ENCODE measurements at places on chromosomes 11 and 22. TPM values are rescaled to one million over a fixed set of nuclear protein-coding genes. Genes with fewer than 3 reads are reported as not detected.

- no peak for DNase-seq
These were observed 101.1 kb upstream of the CRYBB3 start for GRCh38 chr22:25098445-25099081.

Gene SYT8
- 2.4 TPM for total RNA-seq

DNA sequence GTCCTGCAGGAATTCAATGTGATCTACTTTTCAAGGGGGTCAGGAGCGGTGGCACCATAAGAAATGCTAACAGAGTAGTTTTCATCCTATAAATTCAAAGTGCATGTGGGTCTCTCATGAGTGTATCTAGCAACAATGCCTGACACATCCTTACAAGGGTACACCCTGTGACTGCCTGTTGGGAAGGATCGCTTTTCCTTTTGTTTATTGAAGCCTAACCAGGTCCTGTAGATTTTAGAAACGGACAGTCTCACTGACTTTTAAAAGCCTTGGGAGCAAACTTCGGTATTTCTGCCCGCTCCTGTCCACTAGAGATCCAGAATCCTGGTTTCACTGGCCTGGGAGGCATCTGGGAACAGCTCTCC, 102.4 kb downstream of the MICAL2 start:
- no peak for DNase-seq

Gene TEX54
- not detected for total RNA-seq

GRCh38 chr11:86508604-86509587, 134.2 kb downstream of the CCDC81 start:
- DNase-seq = no peak

DNA sequence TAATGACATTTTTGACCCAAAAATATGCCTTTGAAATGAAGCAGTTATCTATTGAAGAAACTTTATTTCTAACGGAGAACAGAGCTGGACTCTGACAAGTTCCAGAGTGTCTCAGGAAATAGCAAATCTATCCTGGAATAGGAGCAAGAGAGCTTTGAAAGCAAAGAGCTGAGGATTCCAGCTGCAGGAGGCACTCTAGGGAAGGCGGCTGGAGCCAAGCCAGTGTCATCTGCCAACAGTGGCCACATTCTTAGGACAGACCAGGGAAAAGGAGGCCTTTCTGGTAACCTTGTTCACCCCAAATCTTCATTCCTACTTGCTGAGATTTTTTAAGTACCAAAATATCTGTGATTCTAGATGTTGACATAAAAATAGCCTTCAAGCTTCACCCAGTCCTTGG, 493.5 kb upstream of the B3GAT1 start:
- DNase-seq = no peak

DNA sequence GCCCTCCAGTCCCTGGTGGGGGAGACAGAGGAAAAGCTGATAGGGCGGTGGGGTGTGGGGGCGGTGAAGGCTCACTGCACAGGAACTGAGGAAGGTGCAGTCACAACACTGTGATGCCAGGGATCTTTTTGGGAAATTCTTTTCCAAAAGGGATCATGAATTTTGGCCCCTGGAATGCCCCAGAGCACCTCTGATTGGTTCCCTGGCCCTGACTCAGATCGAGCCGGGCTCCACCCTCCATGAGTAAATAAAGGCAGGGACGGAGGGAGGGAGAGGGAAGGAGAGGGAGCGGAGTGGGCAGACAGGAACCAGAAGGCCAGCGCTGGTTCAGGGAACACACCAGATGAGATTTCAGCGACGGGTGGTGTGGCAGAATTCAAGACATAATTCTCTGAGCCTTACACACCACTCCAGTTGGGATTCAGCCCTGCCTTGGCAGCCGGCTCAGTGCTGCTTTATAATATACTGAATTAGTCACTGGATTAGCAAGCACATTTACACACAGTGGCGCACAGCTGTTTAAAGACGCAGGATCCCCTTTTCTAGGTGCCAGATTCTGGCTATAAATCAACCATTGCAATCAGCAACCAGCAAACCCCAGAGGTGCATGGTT, 80.3 kb downstream of the ETS1 start:
- DNase-seq = peak; percentile 88

GRCh38 chr11:33162831-33163230, 1.6 kb upstream of the CSTF3 start:
- DNase-seq = no peak

- peak; percentile 84 for DNase-seq
These were observed 117.2 kb upstream of the IGLL5 start for GRCh38 chr22:22770280-22770871.

- peak; percentile 72 for DNase-seq
These were observed 73.3 kb upstream of the ZBED5 start for GRCh38 chr11:10930972-10931760.

DNA sequence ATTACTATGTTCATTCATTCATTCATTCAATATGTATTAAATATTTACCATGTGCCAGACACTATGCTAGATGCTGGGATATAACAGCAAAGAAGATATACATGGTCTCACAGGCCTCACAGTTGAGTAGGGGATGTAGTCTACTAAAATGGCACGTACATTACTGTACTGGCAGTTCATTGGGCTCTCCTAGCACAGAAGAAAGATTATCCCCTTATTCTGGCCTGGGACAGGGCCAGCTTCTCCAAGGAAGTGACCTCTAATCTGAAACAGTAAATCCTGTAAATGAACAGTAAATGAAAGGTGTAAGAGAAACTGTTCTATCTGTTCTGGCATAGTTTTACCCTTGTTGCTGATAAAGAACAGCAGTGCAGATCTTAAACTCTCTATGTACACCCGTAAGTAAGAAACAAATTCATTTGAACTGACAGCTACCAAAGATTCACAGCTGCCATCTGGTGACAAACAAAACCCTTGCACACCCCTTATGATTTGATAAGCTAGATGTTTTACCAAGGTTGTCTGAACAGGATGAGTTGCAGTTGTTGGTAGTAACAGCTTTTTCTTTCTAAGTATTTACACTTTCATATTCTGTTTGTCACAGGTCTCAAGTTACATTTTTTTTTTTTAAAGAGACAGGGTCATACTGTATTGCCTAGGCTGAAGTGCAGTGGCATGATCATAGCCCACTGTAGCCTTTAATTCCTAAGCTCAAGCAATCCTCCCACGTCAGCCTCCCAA, 263.1 kb downstream of the TMEM135 start:
- DNase-seq = no peak

Gene BTG4
- total RNA-seq = not detected

Gene TBX1
- total RNA-seq = 4.1 TPM

GRCh38 chr22:48979482-48979881, 848.2 kb downstream of the BRD1 start:
- DNase-seq = no peak

DNA sequence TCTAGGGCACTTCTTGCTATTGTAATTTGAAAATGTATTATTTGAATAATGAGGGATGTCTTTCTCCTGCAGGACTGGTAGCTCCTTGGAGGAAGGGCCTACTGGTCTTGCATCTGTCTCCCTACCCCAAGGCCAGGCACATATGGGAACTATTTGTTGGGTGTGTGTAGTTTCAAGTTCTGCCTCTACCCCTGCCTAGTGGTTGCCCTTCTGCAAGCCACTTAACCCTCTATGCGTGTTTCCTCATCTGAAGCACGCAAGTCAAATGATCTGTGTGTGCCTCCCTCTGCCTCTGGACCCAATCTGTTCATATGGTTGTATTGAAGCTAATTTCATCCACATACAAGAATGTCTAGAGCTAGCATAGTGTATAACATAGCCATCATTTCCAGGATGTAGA, 67.0 kb downstream of the WNT11 start:
- DNase-seq = no peak

DNA sequence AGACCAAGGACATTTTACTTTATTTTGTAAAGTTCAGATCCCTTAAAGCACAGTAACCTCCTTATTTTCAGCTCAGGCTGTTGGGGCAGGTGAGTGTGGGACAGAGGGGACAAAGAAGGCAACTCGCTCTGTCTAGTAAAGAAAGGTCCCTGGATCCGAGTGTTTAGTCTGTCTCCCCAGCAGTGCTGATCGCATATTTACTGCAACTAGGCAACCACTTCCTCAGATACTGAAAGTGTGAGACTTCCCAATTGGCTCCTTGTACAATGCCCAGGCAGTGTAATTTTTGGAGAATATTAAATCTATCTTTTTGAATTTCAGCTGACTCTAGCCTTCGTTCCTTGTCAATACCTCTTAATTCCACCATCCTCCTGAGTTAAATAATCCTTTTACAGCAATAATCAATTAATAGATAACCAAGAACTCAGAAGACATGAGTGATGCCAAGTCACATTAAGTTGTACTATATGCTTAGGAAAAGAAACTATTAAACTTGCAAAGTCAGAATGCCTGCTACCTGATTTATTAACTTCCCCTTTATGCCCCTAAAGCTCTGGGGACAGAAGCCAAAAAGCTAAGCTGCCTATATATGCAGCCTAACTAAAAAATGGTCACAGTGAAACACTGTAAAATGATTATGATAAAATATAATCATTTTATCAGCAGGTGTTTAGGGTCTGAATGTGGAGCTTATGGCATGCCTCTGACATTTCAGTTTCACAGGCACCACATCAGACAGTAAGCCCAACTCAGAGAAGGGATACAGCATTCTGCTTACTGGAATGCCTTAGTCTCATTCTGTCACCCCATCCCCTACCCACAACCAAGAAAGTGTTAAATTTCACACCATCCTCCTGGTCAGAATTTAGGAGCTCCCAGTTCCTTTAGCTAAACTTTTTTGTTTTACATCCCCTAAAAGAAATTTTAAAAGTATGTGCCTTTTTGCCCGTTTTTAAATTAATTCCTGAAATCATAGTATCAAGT, 138.7 kb downstream of the TRIM44 start:
- DNase-seq = no peak

DNA sequence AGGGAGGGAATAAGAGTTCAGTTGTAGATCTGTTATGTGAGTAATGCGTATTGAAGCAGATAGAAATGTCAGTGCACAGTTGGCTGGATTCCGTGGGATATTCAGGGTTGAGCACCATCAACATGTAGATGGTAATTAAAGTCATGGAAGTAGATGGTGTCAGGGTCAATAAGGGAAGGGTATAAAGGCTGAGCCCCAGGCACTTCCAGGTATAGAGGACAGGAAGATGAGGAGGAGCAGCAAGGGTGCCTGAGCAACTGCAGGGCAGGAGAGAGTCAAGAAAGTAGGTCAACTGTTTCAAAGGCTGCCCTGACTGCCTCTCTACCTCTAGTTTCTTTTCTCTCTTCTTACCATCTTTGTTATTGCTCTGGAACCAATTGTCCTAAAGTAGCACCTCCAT, 85.9 kb downstream of the MICAL2 start:
- no peak for DNase-seq

GRCh38 chr22:37848587-37849088, 581 bp upstream of the EIF3L start:
- no peak for DNase-seq

GRCh38 chr11:113193016-113193415, 121.4 kb upstream of the TTC12 start:
- DNase-seq = no peak

DNA sequence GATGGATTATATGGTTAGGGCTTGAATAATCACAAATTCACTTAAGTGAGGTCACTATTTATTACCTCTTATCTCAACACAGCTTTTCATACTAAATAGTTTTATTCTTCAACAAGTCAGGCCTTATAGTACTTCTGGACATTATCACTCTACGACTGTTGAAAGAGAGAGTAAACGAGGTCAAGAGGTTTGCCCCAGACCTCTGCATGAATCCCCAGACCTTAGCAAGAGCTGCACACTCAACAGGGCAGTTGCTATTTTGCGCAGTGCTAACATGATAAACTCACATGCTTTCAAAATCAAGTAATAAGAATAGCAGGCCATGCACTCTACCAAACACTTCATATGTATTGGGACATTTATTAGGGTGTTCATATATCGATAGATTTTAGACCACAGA, 60.5 kb downstream of the DDI1 start:
- DNase-seq = no peak

DNA sequence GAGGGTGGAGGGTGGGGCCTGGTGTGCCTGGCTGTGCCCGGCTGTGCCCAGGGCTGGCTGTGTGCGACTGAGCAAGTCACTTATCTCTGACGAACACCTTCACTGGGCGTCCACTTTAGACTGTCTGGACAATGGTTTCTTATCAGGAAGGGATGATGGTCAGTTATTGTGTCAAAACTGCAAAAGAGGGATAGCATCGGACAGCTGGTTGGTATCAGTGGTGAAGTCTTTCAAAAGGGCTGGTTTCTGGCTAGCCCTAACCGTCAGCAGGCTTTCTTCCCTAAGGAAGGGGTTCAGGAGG, 4.1 kb upstream of the MGAT3 start:
- no peak for DNase-seq

GRCh38 chr11:5196731-5197130, 3.8 kb downstream of the OR51V1 start:
- DNase-seq = no peak

DNA sequence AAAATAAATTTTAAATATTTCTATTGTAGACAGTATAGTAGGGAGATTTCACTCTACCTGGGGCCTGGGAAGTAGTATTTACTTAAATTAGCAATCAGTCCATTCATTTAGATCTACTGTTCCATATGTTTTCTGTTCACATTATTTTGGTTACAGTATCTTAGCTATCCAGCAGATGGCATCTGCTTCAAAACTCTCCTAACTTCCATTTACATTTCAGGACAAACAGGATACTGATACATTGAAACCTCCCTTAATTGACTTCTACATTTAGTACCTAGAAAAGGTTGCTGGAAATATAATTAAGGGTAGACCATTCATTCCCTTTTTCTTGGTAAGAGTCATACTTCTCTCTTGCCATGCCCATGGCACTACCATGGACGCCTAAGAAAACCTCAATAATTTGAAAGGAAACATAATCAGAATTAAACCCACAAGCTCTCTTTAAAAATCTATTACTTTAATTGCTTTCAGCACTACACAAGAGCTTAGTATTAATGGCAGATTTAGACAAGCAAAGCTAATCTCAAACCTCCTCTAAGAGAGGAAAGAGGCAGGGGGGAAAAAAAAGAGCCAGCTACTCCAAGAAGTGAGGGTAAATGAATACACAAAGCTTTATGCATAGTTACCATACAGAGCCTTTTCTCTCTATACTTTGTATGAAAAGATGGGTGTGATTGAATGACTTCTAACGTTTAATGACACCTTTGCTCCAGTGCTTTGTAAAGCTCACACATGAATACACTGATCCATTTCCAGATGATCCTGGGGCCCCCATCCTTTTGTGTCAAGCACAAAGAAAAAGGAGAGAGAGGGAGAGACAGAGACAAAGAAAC, 131.2 kb upstream of the MTMR2 start:
- no peak for DNase-seq

Data from mucosa of descending colon (tissue), 3 donors.